Activated T-helper 1 cell treated with anti-CD3 and anti-CD28 coated beads, Interleukin-12 subunit alpha, Interleukin-12 subunit beta, Interleukin-2, Interleukin-4 antibody, amounts not matched to agents 30 ng/mL and 10 ng/mL and 1 ng/mL, durations not matched to agents 14 hours and 24 hours and 36 hours (primary cell): ENCODE measurements at places on chromosomes 1 and 21. TPM values are rescaled to one million over a fixed set of nuclear protein-coding genes. Genes with fewer than 3 reads are reported as not detected.

Gene OR2M3
- total RNA-seq: not detected in 2 replicates

- no peak overlapping the region for H3K27ac ChIP-seq
- H3K27me3 ChIP-seq: peaks cover 17% of the 10 kb centered on the region
- H3K4me3 ChIP-seq: no peak overlapping the region
- peaks cover 26% of the 10 kb centered on the region for H3K4me1 ChIP-seq
Measured at GRCh38 chr1:31750858-31751510, 13.2 kb downstream of the ADGRB2 start.

Gene KCNJ10
- not detected in 2 replicates for total RNA-seq

- no peaks in the 10 kb centered on the region for H3K36me3 ChIP-seq
- H3K27ac ChIP-seq: no peak overlapping the region
- no peak for DNase-seq
- peaks cover 14% of the 10 kb centered on the region for H3K4me1 ChIP-seq
Measured at GRCh38 chr1:208090388-208091301, 153.5 kb downstream of the PLXNA2 start.

- H3K4me3 ChIP-seq: no peak overlapping the region
- DNase-seq: no peak
- H3K36me3 ChIP-seq: peaks cover 56% of the 10 kb centered on the region
- no peaks in the 10 kb centered on the region for H3K27me3 ChIP-seq
- H3K4me1 ChIP-seq: peaks cover 30% of the 10 kb centered on the region
Measured at GRCh38 chr21:33967086-33967571, 51.5 kb upstream of the ATP5PO start.

DNA sequence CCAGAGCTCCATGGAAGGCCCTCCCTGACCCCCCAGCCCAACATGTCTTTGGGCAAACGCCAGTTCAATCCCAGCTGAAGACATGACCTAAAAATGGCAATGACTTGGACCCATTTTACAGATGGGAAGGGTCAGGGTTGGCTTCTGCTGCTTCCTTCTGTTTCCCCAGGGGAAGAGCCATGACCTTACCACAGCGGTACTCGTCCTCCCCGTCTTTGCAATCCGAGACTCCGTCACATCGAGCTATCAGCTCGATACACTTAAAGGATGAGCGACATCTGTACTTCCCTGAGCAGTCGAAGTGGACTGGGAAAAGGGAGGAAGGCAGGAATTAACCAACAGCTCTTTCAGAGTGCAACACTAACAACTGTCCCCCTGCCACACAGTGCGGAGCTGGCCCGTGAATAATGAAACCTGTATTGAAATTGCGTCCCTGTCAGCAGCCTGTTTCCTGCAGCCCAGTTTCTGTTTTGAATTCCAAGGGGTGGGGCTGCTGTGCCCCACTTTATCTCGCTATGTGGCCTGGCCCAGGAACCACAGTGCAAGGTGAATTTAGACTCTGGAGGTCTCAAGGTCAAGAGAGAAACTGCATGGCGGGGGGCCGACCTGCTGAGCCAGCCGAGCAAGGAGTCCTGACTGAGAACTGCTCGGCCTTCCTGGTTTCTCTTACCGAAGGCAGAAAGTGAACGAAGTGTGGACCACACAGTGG is 7.0 kb downstream of the TMPRSS3 start:
- H3K4me3 ChIP-seq: no peak overlapping the region
- H3K27me3 ChIP-seq: no peaks in the 10 kb centered on the region
- peaks cover 33% of the 10 kb centered on the region for H3K36me3 ChIP-seq

Gene DDX20
- total RNA-seq: 21.5 and 25.2 TPM in 2 replicates

- H3K27ac ChIP-seq: no peak overlapping the region
- H3K36me3 ChIP-seq: no peaks in the 10 kb centered on the region
- DNase-seq: no peak
- no peak overlapping the region for H3K4me3 ChIP-seq
Measured at GRCh38 chr1:106802181-106802580, 254.3 kb upstream of the PRMT6 start.

Gene RGS13
- not detected in 2 replicates for total RNA-seq

Gene CERS2
- 188 and 191 TPM in 2 replicates for total RNA-seq

DNA sequence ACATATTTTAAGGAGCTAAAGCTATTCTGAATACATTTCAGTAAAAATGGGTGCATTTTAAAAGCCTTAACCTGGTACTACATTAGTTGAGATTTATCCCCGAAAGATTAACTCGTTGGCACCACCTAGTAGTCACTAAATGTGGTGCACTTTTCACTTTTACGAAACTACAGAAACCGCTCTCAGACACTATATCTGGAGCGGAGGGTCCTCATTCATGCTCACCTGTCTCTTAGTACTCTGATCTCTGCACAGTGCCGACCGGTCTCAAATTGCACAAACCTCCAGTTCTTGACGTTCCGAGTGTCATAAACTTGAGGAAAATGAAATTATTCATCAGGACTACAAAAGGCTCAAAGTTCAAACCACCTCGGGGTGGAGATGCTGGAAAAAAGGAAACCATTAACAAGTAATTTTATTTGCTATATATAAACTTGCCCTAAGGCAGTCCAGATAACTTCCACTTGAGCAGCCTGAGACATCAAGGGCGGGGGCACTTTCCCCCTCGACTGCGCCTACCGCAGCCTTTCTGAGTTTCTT is 722 bp downstream of the LZIC start:
- peaks cover 12% of the 10 kb centered on the region for H3K36me3 ChIP-seq
- peak overlapping the region; percentile 100 for H3K4me3 ChIP-seq
- peak; percentile 2 for DNase-seq
- H3K27ac ChIP-seq: peak overlapping the region; percentile 97
- peaks cover 12% of the 10 kb centered on the region for H3K4me1 ChIP-seq

GRCh38 chr1:53259932-53260331 is 21.6 kb upstream of the MAGOH start:
- no peaks in the 10 kb centered on the region for H3K27me3 ChIP-seq
- H3K27ac ChIP-seq: no peak overlapping the region
- peaks cover 43% of the 10 kb centered on the region for H3K36me3 ChIP-seq

Gene ITPKB
- 38.3 and 38.5 TPM in 2 replicates for total RNA-seq

DNA sequence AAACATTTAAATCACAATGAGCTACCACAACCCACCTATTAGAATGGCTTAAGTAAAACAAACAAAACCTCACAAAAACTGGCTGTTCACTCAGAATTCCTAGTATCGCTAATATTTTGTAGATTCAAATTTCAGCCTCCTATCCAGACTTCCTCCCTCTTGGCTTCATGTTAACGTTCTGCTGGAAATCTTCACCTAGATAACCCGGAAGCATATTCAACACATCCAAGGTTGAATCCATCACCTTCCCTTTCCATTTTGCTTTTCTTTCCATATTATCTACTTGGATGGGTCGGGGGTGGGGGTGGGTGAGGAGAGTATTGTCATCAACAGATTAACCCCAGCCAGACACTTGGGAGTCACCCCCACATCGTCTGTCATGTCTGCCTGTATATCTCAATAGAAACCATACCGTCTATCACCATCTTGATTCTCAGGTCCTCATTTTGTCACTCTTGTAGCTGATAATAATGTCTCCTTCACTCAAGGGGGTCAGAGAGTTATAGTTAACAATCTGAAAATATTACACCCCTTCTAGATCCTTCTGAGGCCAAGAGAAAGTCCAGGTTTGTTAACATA is 1.7 kb upstream of the DPH5 start:
- peaks cover 29% of the 10 kb centered on the region for H3K36me3 ChIP-seq
- H3K27me3 ChIP-seq: no peaks in the 10 kb centered on the region
- H3K4me1 ChIP-seq: peaks cover 62% of the 10 kb centered on the region
- H3K27ac ChIP-seq: peak overlapping the region; percentile 50
- H3K4me3 ChIP-seq: peak overlapping the region; percentile 93
- DNase-seq: no peak

Gene ARTN
- 0.24 and 0.88 TPM in 2 replicates for total RNA-seq

Gene SPTA1
- not detected in 2 replicates for total RNA-seq

GRCh38 chr1:206547104-206547503 is 39.8 kb downstream of the RASSF5 start:
- no peak overlapping the region for H3K27ac ChIP-seq
- no peak overlapping the region for H3K4me3 ChIP-seq
- peaks cover 2% of the 10 kb centered on the region for H3K27me3 ChIP-seq
- peaks cover 49% of the 10 kb centered on the region for H3K4me1 ChIP-seq
- H3K36me3 ChIP-seq: peaks cover 9% of the 10 kb centered on the region

DNA sequence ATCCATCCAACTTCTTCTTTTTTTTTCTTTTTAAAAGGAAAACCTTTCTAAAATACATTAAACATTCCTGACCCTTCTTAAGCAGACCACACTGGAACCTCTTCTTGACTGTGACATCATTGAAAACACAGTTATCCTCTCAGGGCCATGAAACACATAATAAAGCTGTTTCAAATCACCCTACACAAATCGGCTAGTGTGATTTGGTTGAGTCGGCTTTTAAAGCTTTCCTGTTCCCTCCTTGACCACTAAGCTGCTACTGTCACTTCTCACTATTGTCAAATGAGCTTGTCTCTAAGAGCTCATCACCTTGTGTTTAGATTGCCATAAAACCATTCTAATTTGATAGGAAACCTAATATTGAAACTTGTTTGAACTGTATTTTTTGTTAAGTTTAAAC is 5.9 kb downstream of the USP24 start:
- no peak overlapping the region for H3K27ac ChIP-seq
- peaks cover 15% of the 10 kb centered on the region for H3K36me3 ChIP-seq
- no peaks in the 10 kb centered on the region for H3K27me3 ChIP-seq
- no peak overlapping the region for H3K4me3 ChIP-seq

GRCh38 chr1:85316321-85316720 is 39.9 kb upstream of the BCL10 start:
- no peak overlapping the region for H3K4me3 ChIP-seq
- peaks cover 7% of the 10 kb centered on the region for H3K4me1 ChIP-seq
- no peak for DNase-seq
- H3K27ac ChIP-seq: no peak overlapping the region
- peaks cover 54% of the 10 kb centered on the region for H3K27me3 ChIP-seq

Gene FMN2
- not detected in 2 replicates for total RNA-seq

DNA sequence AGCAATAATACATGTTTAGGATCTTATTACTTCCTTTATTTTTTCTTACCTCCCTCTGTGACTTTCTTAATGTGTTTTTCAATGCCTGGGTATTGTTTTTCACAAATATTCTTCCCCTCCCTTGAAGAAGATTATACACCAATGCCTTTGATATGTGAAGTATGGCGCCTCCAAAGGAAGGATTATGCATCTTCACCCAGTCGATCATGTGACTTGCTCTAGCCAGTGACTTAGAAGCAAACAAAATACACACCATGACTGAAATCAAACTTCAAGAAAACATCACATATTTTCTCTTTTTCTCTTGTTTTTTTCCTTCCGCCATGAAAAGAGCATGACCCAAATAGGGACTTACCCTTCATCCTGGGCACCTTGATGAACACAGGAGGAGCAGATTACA is 297.1 kb downstream of the NCAM2 start:
- no peak overlapping the region for H3K4me3 ChIP-seq
- H3K36me3 ChIP-seq: no peaks in the 10 kb centered on the region
- no peaks in the 10 kb centered on the region for H3K4me1 ChIP-seq
- no peaks in the 10 kb centered on the region for H3K27me3 ChIP-seq
- no peak overlapping the region for H3K27ac ChIP-seq

DNA sequence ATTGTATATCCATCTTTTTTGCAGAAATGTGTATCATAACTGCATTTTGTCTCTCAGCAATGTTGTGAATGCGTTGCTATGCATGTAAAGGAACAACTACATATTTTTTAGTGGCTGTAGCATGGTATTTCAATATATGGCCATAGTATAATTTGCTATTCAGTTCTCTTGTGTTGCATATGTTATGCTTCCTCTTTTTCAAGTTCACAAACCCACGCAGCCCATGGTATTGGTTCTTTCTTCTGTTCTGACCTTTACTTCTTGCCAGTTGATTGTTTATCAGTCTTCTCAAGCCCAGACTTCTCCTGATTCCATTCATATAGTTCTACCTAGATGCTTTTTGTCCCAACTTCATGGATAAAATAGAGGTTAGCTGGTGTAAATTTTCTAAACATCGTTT is 6.1 kb downstream of the SLC22A15 start:
- H3K27ac ChIP-seq: no peak overlapping the region
- peaks cover 28% of the 10 kb centered on the region for H3K27me3 ChIP-seq
- H3K4me3 ChIP-seq: no peak overlapping the region
- H3K4me1 ChIP-seq: no peaks in the 10 kb centered on the region
- no peak for DNase-seq

- no peak overlapping the region for H3K27ac ChIP-seq
- H3K27me3 ChIP-seq: peaks cover 10% of the 10 kb centered on the region
- no peaks in the 10 kb centered on the region for H3K36me3 ChIP-seq
Measured at GRCh38 chr1:55500601-55501000, 285.4 kb upstream of the USP24 start.

DNA sequence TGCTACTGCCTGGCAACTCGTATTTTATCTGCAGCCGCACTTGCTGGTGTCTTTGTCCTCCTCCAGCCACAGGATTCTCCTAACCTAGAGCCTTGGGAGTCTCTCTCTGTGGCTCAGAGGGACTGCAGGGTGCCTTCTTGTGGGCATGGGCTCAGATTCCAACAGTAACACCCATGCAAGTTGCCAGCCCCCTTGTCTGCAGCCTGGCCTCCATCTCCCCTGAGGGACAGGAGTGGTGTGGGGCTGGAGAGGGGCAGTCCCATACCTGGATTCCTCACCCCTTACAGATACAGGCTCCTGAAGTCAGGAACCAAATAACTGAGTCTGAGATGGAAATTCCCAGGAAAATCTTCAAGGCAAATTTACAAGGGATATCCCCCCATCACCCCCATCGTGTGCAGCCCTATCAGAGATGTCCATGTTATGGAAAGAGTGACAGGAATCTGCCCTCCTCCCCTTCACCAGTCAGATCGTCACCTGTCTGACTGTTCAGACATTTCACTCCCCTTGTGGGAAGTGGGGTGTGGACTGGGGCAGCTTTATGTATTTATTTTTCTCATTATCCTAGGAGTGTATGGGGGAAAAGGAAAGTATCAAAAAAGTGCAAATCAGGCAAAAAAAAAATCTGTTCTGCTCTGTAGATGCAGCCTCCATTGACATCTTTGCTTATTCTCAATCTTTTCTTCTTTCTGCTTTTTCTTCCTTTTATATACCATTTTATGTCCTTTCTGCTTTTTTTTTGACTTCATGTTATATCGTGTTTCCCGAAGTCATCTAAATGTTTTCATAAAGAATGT is 70.8 kb downstream of the MAN1C1 start:
- H3K27me3 ChIP-seq: peaks cover 79% of the 10 kb centered on the region
- no peaks in the 10 kb centered on the region for H3K4me1 ChIP-seq
- no peaks in the 10 kb centered on the region for H3K36me3 ChIP-seq
- DNase-seq: no peak
- no peak overlapping the region for H3K4me3 ChIP-seq
